ENCODE measurements at places on chromosomes 1 and 21.

DNA sequence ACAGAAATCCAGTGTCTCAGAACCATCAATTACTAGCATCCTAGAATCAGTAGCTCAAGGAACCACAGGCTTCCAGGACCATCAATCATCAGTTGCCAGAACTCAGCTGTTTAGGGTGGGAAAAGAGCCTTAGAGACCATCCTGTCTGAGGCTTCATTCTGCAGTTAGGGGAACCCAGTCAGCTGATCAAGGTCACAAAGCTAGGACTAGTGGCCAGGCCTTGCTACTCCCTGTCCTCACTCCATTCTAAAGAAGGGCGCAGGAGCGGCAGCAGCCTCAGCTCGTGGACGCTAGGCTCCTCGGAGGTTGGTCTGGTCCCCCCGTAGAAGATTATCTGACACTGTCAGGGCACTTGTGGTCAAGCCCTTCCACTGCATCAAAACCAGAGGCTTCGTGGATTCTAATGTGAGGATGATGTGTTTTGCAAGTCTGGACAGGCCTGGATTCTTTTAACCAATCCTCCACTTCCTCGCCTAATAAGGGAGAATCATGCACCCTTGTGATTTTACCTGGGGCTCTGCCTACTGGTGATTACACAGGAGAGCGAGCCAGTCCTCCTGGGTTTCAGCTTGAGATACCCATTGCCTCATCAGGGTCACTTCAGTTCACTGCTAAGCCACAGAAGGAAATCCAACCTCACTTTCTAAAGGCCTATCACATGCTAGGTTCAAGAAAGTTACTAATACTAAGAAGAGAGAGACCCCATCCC lies 41.7 kb upstream of the IFFO2 start:
- DNase-seq, result no peak

GRCh38 chr21:43973634-43973955 lies 38.5 kb upstream of the TRAPPC10 start:
- no peak for DNase-seq

- DNase-seq, result no peak
Observed at GRCh38 chr21:38720074-38720473, 85.7 kb upstream of the ETS2 start.

DNA sequence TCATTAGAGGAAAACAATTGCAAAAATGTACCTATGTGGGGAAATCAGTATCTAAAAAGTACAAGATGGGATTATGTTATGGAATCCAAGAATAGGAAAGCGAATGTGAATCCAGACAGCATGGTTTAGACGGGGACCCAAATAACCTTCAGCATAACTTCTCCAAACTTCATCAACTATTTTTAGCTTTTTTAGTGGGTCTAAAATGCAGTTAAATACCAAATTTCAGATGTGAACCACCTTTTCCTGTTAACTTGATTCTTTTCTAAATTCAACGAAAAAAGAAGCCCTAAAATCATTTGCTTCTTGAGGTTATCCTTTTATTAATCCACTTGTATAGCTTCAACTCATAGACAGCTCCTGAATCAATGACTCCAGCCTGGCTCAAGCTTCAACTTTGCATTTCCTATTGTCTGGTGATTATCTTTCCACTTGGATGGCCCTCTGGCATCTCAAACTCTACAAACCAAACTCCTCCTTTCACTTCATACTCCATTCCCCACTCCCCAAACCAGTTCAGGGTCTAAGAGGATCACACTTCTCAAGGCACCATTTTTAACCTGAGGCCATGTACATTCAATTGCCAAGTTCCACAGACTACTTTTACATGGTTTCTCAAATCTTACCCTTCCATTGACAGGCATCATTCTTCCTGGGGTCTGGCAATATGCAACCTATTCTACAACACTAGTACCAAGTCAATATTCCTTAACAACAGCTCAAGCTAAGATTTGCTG lies 7.4 kb downstream of the ERRFI1 start:
- no peak for DNase-seq

DNA sequence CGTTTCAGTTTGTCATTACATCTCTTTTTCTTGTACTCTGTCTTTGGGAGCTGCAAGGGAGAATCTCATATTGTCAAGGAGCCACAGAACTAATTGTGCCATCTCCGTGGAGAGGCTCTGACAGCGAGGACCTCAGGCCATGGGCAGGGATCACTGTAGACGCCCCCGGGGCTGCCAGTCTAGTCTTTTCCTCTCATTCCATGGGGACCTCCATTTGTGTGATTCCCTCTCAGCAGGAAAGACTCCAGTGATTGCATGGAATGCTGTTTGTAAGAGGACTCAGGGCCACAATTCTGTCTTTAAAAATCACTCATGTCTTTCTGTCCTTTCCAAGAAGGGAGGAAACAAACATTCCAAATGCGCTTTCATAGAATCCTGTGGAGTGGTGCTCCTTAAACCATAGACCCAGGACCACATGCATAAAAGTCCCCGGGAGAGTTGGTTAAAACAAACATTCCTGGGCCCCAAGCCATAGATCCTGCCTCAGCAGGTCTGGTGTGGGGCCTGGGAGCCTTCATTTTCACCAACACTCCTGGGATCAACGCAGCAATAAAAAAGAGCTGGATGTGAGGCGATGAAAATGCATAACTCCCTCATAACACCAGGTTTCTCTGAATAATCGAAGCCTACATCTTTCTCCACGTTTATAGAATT lies 104.5 kb downstream of the ZP4 start:
- no peak for DNase-seq

GRCh38 chr1:180170546-180171151 lies 16.0 kb downstream of the QSOX1 start:
- no peak for DNase-seq

- DNase-seq, result peak; percentile 4
Observed at GRCh38 chr1:182484531-182485257, 34.7 kb downstream of the RGSL1 start.

DNA sequence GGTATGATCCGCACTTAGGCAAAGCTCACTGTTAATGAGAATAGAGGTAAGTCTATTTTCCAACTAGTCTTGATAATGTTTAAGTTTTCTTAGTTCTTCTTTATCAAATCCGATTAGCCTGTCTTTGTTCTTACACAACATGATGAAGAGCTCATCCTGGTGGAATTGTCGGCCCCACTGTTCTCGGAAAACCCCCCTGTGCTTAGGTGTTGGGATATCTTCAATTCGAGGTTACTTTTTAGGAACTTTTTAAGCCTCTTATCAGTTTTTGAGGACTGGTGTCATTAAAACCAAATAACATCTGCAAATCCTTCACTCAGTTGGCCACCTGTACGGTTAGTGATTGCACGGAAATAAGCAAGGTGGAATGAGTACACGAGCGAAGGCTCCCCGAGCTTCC lies 60.7 kb upstream of the KIF26B start:
- DNase-seq, result no peak

DNA sequence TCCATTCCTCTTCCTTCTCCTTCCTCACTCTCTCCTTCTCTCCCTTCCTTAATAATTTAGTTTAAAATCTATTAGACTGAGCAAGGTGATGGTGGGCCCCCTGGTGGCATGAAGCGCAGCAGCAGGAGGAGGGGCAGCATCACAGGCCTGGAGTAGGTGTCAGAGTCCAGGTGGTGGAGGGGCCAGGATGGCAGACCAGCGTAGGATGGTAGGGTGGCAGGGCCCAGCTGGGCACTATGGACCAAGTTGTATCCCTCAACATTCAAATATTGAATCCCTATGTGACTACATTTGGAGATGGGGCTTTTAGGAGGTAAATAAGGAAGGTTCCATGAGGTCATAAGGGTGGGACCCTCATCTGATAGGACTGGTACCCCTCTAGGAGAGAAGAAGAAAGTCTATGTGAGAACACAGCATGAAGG lies 61.0 kb downstream of the WDR4 start:
- no peak for DNase-seq

DNA sequence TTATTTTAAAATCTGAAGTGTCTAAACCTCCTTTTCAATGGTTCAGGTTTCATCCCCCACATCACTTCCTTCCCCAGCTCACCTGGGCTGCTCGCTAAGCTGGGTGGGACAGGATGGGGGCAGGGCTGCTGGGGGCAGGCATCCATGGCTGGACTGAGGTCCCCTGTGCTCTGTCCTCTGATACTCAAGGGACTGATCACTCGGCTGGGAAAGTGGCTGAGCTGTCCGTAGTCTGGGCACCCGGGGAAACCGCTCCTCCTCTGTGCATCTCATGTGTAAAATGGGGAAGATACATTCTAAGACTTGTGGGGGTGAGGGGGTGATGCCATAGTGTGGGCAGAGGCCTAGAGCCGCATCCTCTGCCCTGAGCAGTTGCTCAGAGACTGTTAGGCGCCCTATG lies 411.2 kb downstream of the MATN1 start:
- no peak for DNase-seq

DNA sequence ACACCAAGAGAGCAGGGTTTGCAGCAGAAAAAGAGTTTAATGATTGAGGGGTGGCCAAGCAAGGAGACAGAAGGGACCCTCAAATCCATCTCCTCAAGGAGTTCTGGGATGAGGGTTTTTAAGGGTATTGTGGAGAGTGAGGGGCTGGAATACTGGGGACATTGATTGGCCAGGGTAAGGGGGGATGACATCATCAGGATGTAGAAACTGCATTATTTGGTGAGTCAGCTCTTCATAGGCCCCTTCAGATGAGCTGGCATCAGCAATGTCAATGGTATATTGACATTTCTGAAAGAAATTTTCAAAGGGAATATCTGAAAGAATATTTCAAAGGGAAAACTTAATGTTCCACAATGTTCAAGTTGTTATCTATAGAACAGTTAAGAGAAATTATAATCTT lies 168.1 kb upstream of the SNX7 start:
- DNase-seq, result no peak

GRCh38 chr1:203296460-203297073 lies 8.8 kb upstream of the BTG2 start:
- no peak for DNase-seq

- no peak for DNase-seq
Observed at GRCh38 chr1:93703643-93704042, 22.0 kb upstream of the BCAR3 start.

DNA sequence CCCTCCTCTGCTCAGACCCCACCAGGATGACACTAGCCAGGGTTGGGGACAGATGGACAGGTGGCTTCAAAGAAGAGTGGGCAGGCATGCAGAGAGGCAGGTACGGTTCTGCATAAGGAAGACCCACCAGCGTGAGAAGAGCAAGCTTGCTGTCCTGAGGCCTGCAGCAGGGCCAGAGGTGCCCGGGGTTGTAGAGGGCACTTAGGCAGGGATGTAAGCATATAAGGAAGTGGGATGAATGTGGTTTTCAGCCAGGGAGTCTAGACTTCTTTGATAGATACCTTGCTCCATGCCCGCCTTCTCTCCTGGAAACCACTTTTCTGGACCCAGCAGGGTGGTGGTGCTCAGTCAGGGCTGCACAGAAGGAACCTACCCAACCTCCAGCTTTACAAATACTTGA lies 1.4 kb downstream of the TTC39A start:
- DNase-seq, result no peak

DNA sequence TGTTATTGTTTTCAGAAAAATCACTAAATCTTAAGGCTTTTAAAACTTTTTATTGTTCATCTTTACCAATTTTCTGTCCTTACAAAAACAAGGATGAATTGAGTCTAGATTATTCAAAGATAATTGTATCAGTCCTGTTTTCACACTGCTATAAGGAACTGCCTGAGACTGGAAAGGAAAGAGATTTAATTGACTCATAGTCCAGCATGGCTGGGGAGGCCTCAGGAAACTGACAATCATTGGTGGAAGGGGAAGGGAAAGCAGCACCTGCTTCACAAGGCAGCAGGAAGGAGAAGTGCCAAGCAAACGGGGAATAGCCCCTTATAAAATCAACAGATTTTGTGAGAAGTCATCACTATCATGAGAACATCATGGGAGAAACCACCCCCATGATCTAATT lies 455.6 kb upstream of the ZP4 start:
- no peak for DNase-seq

Data from iPS DF 6.9 (cell line).